Activated CD4-positive, CD25-positive, alpha-beta regulatory T cell treated with anti-CD3 and anti-CD28 coated beads, Interleukin-2, amount 50 U/mL, for 24 hours (primary cell): ENCODE measurements at places on chromosomes 7 and 10.

- no peak for ATAC-seq
Observed at GRCh38 chr10:117198088-117198487, 799 bp downstream of the KCNK18 start.

- ATAC-seq = no peak
Observed at GRCh38 chr7:129308047-129308446, 83.2 kb downstream of the AHCYL2 start.

GRCh38 chr10:121268363-121268762, 329.9 kb downstream of the FGFR2 start:
- ATAC-seq = no peak

DNA sequence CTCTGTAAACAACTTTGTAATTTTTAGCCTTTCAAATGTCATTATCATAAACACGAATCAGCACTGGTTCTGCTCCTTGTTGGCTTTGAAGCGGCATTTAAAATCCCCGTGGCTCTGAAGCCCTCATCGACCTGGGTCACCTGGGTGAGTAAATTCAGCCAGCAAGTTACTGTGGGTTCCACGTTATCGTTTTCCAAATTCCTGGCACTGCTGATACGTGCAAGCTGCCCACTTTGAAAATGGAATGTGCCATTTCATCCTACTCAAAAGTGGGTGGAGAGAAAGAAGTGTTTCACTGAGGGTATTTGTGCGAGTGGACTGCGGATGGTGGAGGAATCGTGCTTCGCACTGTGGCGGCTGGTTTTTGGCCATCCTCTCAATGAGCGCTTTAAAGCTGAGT, 281.7 kb downstream of the KLF6 start:
- no peak for ATAC-seq

DNA sequence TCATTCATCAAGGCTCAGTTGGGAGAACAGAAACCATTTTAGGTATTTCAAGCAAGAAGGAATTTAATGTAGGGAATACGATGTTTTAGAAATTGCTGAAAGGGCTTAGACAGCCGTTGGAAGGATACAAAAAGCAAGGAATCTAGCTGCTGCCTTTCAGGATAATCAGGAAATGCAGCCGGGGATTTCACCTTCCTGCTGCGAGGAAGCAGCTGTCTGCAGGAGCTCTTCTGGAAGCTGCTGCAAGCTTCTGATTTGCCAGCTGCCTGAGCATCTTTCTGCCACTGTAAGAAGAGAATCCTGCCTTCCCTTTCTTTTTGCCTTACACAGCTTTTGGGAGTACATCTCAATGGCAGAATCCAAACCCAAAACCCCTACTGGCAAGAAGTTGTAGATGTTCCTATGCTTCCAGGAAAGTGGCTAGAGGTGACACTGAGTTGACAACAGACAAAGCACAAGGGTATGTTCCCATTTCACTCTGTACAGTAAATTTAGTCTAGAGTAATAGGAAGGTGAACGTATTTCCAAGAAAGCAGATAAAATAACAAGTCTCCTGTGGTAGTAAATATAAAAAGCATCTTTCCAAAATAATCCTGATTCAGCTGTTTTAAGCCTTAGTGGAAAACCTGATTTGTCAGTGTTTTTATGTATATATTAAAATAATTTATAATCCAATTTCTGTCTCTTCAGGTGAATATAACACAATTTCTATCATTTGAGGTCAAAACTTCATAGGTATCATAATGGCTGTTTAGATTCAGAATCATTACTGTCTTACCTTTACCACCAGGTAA, 148.4 kb upstream of the LRGUK start:
- ATAC-seq = no peak

DNA sequence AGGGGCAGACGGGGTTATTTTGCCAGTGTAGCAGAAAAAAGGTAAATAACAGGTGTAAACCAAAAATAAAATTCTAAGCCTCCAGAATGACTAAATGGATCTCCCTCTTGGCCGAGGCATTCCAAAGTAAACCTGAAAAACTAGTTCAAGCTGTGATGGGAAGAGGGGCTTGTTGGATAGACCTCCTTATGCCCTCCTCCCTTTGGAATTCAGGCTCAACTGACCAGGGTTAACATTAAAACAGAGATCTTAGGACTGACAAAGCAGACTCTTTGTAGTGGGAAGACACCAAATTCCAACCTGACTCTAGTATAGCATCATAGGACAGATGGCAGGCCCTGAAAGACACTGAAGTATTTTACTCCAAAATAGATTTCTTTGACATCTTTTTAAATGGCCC, 113.8 kb upstream of the ITGB1 start:
- no peak for ATAC-seq

DNA sequence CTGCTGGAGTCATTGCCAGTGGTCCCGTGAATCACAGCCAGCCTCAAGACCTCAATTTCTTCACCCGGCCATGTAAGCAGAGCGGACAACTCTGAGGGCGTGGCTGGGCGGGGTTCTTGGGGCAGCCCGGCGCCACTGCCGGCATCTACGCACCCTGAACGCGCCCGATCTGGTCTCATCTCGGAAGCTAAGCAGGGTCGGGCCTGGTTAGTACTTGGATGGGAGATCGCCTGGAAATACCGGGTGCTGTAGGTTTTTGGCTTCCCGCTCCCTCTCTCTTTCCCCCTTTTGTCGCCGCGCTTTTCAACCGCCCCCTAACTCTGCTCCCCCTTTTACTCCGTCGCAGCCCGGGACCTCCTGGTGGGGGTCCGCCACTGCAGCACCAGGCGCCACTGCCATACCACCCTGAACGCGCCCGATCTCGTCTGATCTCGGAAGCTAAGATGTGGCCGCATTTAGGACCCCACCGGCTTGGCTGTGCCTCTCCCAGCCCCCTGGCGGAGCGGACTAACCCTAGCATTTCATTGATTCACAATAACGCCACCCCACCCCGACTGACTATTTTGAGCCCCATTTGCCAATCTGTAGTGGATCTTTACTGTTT, 25.3 kb downstream of the GARIN1A start:
- peak; percentile 53 for ATAC-seq

DNA sequence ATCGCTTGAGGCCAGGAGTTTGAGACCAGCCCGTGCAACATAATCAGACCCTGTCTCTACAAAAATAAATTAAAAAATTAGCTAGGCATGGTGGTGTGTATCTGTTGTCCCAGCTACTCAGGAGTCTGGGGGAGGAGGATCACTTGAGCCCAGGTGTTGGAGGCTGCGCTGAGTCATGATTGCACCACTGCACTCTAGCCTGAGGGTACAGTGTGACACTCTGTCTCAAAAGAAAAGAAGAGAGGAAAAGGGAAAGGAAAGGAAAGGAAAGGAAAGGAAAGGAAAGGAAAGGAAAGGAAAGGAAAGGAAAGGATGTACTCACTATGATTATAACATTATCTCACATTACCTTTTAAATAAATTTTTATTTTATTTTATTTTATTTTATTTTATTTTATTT, 56.5 kb upstream of the MPP7 start:
- ATAC-seq = no peak

- no peak for ATAC-seq
Observed at GRCh38 chr10:458421-458851, 231.0 kb downstream of the DIP2C start.

- no peak for ATAC-seq
Observed at GRCh38 chr7:54332301-54332700, 209.9 kb upstream of the VSTM2A start.

- ATAC-seq = no peak
Observed at GRCh38 chr10:17120694-17121093, 8.9 kb downstream of the CUBN start.
